ENCODE measurements at places on chromosomes 16 and 17.

GRCh38 chr16:57131351-57131970 is 39.1 kb downstream of the CPNE2 start:
- no peak for DNase-seq

DNA sequence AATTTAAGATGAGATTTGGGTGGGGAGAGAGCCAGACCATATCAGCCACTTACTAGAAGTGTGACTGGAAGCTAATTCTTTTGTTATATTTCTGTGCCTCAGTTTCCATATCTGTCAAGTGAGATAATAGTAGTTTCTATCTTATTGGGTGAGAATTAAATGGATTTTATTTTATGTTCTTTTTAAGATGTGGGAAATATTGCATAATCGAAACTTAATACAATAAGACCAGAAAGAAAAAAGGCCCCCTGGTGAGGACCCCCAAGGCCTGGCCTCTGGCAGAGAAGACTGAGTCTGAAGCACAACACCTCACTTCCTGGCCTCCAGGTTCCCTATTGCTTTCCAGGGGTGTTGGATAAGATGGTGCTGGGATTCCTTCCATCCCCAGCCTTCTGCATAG is 13.7 kb downstream of the PLCG2 start:
- DNase-seq = no peak

- no peak for DNase-seq
Observed at GRCh38 chr16:87365021-87365713, 18.4 kb downstream of the FBXO31 start.

- DNase-seq = peak; percentile 43
Observed at GRCh38 chr16:84362471-84362941, 5.8 kb upstream of the ATP2C2 start.

- no peak for DNase-seq
Observed at GRCh38 chr17:4635823-4636375, 5.6 kb downstream of the ALOX15 start.

- no peak for DNase-seq
Observed at GRCh38 chr17:33459078-33459940, 166.2 kb upstream of the ASIC2 start.

- no peak for DNase-seq
Observed at GRCh38 chr16:88382491-88383400, at the start of gene ZNF469. ZNF469 (plus strand) TSS chr16:88382959; CDS start chr16:88427471, 44,512 bp downstream.

DNA sequence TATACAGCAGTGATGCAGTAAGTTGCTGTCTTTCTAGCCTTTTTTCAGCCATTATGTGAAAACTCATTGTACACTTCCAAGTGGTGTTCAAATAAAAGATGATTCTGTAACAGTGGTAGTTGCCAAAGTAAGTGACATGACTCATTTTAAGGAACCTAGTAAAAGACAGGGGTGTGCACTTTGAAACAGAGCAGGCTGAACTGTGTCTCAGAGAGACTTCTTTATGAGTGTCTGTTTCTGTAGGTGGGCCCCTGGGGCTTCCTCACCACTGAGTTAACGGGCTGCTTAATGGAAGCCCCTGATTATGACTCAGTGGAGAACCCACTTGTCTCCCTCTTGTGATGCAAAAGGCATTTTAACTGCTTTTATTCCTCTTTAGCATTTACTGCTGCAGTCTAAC is 147.3 kb downstream of the PCTP start:
- no peak for DNase-seq

GRCh38 chr17:19833914-19834313 is 33.8 kb downstream of the ULK2 start:
- no peak for DNase-seq

DNA sequence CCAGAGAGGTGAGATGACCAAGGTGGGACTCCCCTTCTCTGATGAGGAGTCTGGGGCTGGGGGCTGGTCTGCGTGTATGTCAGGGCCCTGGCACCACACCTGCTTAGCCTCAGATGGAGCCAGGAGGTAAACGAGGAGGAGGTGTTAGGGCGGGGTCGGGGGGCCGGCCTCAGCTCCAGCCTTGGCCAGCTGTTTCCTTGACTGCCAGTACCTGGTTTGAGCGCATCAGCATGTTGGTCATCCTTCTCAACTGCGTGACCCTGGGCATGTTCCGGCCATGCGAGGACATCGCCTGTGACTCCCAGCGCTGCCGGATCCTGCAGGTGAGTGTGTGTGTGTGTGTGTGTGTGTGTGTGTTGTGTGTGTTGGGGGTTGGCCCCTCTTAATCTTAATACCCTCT is 8.1 kb downstream of the CACNA1G start:
- no peak for DNase-seq

- no peak for DNase-seq
Observed at GRCh38 chr16:67394155-67395104, 1.1 kb upstream of the TPPP3 start.

DNA sequence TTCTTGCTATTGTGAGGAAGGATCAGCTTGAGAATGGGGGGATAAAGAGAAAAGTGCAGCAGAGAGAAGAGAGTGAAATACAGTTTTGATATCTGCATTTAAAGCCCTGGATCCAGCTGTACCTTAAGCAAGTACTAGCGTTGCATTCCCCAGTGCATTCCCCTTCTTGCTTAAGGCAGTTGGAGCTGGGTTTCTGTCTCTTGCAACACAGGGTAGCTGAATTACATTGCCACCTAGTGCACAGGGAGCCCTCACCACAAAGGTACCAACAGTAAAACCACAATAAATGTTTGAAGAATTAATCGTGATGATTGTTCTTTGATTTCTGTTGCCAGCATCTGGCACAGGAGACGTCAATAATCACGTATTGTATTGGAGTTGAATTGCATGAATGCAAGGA is 588.7 kb downstream of the RBFOX1 start:
- DNase-seq = no peak

- DNase-seq = no peak
Observed at GRCh38 chr16:75351183-75351582, 82.1 kb downstream of the CFDP1 start.

DNA sequence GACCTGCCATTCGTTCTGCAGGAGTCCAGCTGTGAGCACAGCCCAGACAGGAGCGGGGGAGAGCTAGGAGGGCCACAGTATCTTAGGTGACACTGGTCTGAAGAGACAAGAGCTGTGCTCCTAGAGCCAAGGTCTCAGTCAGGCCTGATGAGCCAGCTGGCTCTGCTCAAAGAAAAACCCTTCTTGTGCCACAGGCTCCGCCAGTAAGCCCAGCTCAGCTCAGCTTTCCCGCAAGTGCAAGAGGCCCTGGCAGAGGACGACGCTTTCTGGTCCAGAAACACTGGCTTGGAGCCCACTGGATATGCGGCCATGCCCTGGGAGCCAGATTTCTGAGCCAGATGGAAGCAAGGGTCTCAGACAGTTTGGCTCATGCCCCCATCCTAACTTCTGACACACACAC is 23.9 kb downstream of the PEMT start:
- DNase-seq = no peak

DNA sequence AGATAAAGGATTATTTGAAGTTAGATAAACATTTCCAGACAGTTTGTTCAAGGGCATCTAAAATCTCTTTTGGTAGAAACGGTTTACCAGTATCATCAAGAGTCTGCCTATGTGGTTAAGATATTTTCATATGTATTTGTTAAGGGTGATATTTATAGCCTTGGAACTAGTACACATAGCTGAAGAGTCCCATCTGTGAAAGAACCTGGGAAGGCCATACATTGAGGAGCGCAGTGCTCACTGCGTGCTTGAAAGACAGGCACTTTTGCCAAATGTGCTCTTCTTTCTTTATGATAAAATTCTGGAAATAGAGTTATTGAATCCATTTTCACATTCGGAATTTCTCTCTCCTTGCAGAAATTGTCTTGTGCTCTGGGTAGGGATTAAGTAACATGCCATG is 7.7 kb downstream of the IGSF6 start:
- no peak for DNase-seq

DNA sequence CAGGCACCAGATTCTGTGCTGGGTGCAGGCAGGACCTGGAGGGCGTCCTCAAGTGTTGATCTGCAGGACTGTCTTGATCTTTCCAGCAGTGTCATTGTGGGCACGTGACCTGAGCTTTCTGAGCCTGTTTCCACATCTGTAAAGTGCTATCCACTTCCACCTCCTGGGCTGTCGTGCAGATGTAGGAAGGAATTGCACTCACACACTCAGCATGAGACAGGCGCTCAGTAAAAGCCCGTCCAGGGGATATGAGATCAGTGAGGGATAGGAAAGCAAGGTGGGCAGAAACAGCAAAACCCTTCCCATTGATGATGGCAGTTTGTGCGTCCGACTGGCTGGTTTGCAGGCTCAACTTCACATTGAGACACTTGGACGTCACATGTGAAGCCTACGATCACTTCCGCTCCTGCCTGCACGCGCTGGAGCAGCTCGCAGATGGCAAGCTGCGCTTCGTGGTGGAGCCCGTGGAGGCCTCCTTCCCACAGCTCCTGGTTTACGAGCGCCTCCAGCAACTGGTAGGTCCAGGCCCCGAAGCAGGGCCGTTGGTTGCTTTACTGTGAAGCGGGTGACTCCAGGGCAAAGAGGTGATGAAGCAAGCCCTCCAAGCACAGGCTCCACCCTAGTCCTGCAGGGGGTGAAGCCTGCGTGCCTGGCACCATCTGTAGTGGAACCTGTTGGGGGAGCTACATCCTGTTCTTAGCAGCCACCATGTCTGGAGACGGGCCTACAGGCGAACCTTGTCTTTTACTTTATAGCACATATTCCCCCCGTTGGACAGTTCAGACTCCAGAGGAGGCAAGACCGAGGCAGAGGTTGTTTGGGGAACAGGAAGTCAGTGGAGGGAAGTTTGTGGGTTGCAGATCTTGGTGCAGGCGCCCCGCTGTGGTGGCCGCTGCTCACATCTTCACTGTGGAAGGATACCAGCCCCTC is 23.0 kb downstream of the METTL22 start:
- no peak for DNase-seq

GRCh38 chr17:10144456-10144855 is 54.0 kb downstream of the GAS7 start:
- no peak for DNase-seq

All from NCI-H345 (cell line).